Body of pancreas (tissue), 4 donors: ENCODE measurements at places on chromosomes 2 and 18.

DNA sequence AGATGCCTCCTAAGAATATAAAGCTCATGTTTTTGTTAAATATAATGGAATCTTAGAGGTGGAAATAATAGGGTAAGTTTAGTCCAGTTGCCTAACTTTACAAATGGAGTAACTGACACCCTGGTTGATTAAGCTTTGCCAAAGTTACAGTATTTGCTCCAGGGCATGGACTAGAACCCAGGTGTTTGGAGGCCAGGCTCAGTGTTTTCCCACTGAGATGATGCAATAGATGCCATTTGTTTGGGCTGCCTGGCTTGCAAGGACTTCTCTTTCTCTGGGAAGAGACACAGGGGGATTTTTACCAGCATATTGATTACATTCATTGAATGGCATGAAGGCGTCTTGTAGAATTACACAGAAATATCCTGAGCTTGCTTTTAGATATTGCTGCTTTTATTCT, 397.8 kb downstream of the SLC4A3 start:
- DNase-seq: no peak

GRCh38 chr2:217799563-217800432, 203.0 kb downstream of the TNS1 start:
- DNase-seq: peak; percentile 22

- DNase-seq: peak; percentile 42
These were observed 119.0 kb upstream of the ZBTB14 start for GRCh38 chr18:5414546-5414945.

DNA sequence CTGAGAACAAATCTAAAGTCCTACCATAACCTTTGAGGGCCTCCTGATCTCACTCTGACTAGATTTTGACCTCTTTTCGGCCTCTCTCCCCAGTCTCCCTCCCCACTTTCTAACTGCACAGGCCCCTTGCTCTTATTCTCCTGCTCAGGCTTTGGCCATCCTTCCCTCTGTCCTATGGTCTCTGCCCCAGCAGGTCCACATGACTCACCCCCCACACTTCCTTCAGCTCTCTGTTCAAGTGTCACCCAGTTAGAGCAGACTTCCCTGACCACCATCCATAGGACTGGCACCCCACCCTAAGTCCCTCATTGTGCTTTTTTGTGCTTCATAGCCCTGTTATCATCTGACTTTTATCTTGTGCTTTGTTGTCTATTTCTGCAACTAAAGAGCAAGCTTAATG, 41.2 kb upstream of the NT5C1B start:
- DNase-seq: no peak

DNA sequence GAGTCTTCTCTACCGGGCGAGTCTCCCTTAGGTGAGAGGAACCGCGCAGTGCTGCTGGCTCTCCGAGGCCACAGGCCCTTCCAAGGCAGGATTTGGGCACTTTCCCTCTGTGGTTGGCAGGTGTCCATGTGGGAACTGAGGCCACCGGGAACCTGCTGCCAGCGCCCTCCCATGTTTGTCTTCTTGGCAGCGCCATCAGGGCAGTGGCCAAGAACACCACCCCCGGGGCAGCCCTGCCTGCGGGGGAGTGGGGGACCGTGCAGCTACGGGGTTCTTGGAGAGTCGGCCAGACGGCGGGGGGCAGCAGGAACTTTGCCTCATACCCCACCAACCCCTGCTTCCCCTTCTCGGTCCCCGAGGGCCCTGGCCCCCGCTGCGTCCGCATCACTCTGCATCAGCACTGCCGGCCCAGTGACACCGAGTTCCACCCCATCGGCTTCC, 10.0 kb downstream of the CAPN10 start:
- peak; percentile 7 for DNase-seq

DNA sequence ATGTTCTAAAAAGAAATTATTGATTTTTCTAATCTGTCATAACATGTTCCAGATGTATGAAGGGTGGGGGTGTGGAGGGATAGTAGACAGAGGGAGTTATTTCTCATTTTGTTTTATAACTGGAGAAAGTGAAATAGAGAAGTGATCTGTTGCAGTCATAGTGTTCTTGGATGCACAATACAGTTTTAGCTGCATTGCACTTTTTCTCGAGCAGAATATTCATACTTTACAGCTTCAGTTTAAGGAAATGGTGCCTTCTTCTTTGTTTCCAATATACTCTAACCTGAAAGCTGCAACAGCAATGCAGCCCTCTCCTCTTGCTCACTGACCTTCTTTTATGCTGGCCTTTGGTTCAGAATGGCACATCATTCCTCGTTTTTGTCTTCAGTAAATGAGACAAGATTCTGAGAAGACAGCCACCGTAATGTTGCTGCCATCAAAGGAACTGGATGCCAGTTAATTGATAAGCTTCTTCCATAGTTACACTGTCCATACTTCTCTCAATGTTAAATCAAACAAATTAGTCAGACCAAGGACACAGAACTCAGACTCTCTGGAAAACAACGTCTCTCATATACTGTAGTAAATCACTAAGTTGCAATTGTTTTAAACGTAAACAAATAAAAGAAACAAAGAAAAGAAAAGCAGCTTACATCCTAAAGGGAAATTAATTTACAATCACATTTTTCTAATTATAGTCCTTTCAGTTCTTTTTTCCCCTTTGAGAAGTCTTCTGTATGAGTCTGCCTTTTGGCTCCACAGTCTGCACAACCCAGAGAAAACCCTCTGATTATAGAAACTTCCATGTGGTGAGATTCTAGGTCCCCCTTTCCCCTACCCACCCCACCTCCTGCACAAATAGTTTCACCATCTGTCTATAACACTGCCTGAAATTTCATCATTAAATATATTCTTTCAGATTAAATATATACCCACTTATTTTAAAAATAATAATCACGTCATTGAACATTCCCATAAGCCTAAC, 97.4 kb upstream of the UGP2 start:
- no peak for DNase-seq

GRCh38 chr2:25295621-25296020, 46.1 kb downstream of the DNMT3A start:
- no peak for DNase-seq

- no peak for DNase-seq
These were observed 505.5 kb downstream of the LRRTM4 start for GRCh38 chr2:77016443-77017354.

DNA sequence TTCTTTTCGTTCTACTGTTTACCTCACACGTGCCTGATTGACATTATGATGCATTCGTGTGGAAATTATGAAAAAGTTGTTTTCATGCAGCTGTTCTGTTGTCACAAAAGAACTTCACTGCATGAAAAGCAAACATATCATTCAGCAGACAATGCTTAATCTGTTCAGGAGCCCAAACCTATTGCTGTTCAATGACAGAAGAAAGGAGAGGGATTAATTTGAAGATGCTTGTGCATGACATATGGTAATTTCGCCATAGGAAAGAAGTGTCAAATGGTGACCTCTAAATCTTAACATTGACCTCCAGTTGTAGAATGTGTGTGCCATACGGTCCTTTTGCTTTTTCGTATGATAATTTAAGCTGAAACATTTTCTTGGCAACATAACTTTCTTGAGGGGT, 124.5 kb downstream of the WDR7 start:
- DNase-seq: no peak

GRCh38 chr2:65885266-65885665, 452.9 kb upstream of the SPRED2 start:
- no peak for DNase-seq

GRCh38 chr2:15127301-15127700, 433.8 kb downstream of the NBAS start:
- DNase-seq: no peak

- peak; percentile 13 for DNase-seq
These were observed 76.4 kb downstream of the AP1S3 start for GRCh38 chr2:223760838-223761502.

- DNase-seq: no peak
These were observed 45.7 kb downstream of the RALB start for GRCh38 chr2:120298173-120298835.

DNA sequence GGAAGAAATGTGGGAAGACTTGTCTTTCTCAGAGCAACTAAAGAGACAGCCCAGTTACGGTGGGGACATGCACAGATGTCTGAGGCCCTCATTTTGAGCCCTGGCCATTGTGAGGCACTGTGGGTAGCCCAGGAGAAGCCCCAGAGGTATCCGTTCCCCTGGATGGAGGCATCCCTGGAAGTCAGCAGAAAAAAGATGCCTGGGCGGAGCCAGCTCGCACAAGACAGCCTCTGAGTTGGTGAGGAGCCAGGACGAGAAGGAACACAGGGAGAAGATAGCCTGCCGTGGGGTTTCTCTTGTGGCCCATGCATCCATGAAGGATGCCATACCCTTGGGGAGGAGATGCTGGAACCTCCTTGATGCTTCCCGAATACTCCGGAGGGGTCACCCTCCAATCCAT, 56.9 kb upstream of the SEMA4C start:
- no peak for DNase-seq

GRCh38 chr2:36444216-36444936, 88.8 kb downstream of the CRIM1 start:
- DNase-seq: no peak

GRCh38 chr2:71901466-71901865, 246.2 kb downstream of the CYP26B1 start:
- DNase-seq: no peak

GRCh38 chr2:26510344-26510973, 32.5 kb upstream of the OTOF start:
- DNase-seq: no peak

DNA sequence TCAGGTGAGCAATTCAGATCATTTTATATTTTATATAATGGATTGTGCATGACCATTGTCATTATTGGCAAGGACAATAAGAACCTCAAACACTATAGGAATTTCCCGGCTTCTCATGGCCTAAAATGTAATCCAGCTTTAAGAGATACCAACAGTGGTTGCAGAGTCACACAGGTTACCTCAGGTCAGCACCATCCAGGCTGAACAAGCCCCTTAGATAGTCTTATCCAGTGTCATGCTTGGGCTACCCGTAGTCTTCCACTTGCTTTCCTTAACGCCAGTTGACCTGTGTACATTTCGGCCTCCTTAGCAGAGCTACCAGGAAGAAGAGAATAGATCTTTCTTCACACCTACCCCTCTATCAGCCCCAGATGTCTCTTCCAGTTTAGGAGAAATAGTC, 293.3 kb upstream of the SYT4 start:
- DNase-seq: no peak

GRCh38 chr2:7672027-7672684, 754.9 kb downstream of the RNF144A start:
- DNase-seq: peak; percentile 82

- no peak for DNase-seq
These were observed 47.4 kb downstream of the MGAT5 start for GRCh38 chr2:134301099-134301927.

GRCh38 chr18:51157215-51157614, 40.3 kb downstream of the MEX3C start:
- no peak for DNase-seq

- no peak for DNase-seq
These were observed 489.1 kb upstream of the LRATD1 start for GRCh38 chr2:14143435-14143834.

GRCh38 chr18:67730886-67731285, 214.4 kb upstream of the DSEL start:
- no peak for DNase-seq

DNA sequence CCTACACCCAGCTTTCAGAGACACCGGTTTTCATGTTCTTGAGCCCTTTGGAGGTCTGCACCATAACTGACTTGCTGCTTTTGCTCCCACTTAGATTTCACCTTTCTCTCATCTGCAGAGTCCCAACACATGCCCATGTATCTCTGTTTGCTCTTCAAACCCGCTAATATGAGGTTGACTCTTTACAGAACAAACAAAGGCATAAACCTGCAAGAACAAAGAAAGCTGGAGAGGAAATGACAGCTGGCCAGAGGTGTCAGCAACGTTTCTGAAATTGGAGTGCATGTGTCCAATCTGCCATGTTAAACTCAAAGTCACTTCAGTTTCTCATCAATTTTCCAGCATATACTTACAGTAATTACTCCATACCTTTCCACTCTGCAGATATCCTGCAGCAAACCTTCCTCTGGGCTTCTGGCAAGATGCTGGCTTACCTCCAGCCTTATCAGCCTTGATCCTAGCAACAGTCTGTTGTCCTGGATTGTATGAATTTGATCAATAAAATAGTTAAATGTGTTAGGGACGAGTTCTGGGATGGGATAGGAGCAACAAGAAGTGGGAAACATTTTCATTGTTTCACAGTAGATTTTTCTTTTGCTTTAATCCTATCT, 157.4 kb downstream of the FHOD3 start:
- DNase-seq: no peak

DNA sequence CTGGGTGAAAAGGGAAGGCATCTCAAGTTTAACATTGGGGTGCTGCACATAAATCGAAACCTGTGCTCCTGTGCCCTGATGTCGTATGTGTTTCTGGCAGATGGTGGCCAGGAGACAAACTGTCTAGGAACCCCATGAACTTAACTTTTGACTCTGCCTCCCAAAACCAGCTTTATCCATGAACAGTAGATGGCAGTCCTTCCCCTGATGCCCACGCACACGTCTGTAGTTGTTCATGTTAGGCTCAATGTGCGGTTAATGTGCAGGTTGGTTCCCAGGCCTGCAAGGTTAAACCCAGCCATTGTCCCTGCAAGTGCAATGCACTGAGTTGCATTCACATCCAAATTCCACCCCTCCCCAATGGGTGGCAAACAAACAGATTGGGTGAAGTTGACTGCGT, 44.1 kb upstream of the SIX3 start:
- no peak for DNase-seq

DNA sequence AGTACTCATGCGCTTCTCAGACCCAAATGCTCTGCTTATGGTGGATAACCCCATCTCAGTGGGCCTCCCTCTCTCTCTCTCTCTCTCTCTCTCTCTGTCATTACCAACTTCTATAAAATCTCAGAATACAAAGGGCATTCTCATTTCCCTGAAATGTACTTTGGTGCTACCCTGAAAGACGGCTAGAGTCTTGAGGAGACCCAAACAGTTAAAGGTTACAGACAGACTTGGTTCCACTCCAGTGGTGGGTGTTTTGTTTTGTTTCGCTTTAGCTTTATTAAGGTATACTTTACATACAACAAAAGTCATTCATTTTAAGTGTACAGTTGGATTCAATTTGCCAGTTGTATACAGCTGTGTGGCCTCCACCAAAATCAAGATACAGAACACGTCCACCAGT, 60.9 kb downstream of the BCL11A start:
- DNase-seq: no peak

- DNase-seq: no peak
These were observed 1097.2 kb downstream of the TDRD15 start for GRCh38 chr2:22221006-22221405.

DNA sequence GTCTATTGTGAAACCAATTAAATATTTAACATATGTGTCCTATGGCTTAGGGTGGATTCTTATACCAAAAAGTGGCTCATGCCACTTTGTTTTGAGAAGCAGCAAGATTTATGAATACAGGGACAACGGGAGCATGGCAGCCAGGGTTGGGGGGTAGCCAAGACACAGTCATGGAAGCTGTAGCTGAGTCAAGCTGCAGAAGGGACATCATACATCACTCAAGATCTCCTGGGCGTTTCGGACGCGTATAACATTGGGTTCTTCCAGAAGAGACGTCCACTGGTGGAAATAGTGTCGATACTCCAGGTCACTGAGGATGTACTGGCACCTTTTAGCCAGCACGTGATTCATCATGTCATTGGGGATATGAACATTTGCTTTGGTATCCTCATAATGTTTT, 152.7 kb downstream of the RIF1 start:
- no peak for DNase-seq
